ENCODE measurements at places on chromosomes 2 and 18.

GRCh38 chr2:33494155-33494779, 17.8 kb downstream of the RASGRP3 start:
- no peak for DNase-seq

DNA sequence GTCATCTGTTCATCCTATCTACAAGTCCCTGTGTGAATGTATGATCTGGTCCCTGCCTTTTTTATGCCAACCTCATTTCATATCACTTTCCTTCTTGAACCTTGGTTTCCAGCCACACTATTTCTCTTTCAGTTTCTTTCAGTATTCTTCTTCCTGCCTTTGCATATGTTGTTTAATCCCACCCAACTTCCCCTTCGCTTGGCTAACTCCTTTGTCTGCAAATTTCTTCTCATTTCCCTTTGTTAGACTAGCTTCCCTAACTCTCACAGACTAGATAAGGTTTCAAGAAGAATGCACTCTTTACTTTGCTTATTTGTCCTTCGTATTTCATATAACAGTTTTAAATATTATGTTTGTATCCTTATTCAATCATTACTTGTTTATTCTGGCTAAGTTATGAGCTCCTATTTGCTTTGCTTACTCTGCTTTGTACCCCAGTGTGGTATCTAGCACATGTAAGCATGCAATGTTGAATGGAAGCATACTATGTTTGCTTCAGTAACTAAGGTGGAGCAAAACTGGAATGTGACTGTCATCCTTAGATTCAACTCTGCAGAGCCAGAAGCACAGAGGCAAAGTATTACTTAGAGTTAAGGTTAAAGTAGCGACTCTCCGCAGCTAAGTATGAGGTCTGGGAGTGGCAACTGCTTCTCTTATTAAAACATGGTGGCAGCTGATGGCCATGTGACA, 681.3 kb downstream of the CPS1 start:
- DNase-seq = peak; percentile 17

GRCh38 chr2:157825885-157826284, 50.2 kb downstream of the ACVR1 start:
- peak; percentile 54 for DNase-seq

DNA sequence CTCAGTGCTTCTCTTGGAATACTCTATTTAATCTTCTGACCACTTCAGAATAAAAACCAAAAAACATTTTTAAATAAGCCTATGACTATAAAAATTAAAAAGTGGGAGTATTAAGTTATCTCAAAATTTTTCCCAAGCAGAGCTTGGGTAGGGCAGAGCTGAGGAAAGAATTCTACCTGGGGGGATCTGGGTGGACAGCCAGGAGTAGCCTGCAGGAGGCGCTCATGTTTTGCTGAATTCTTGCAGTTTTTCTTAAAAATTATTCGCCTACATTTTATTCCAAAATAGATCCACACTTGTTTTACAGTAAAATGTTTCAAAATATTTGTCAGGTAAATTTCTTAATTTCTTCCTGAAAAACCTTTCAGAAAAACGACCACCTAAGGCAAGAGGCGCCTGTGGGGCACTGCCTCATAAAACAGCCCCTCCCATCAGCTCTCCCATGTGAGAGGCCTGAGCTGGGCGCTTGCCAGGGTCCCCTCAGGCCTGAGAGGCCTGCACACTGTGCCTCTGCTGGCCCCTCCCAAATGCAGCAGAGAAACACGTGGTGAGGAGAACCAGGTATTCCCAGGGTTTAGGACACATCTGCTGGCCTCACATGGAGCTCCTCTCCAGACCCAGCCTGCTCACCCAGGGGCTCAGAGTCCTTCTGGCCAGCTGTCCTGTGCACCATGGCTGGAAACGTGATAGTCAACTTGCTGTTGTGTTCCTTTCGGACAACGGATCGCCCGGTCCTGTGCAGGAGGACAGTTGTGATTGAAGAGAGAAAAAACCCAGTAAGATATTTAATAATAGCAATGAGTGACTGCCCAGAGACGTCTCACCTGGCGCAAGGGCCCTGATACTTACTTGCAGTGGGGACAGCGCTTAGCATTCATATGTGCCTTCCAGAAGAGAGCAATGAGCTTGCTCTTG, 17.5 kb downstream of the POLR1A start:
- DNase-seq = no peak

DNA sequence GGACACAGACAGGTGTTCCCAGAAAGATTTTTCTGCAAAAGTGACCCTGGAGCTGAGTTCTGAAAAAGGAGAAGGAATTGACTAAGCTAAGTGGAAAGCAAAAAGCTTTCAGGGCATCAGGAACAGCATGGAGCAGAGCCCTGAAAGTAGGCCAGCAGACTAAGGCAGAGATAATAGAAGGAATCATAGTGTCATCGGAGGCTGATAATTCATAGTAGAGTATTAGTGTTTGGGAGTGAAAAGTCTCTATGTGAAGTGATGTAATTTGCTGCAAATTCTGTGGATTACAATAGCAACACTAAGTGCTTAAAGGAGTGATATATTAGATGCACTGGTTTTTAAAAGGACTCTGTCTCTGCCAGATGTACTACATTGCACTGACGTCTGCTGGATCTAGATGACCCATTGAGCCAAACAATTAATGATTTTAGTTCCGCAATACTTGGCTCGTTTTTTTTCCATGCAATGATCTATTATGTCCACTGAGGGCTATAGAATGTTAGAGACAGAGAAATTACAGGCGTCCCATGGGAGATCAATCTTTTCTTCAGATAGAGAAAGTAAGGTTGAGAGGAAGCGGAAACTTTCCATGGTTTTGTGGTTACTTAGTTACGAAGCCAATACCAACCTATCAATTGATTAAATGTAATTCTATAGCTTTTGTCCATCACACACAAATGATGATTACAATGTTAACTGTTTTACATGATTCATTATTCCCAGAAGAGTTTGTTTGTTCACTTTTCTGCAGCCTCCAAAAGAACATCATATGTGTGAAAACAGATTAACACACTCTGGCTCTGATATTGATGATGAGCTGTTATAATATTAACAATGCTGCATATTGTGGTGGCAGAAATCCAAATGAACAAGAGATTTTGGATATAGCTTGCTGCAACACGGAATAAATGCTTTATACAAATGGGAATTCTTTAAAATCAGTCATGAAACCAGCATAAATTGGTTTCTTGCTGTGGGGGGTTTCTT, 143.7 kb downstream of the MC4R start:
- DNase-seq = no peak

- no peak for DNase-seq
These were observed 201.8 kb downstream of the TWIST2 start for GRCh38 chr2:239049421-239050251.

DNA sequence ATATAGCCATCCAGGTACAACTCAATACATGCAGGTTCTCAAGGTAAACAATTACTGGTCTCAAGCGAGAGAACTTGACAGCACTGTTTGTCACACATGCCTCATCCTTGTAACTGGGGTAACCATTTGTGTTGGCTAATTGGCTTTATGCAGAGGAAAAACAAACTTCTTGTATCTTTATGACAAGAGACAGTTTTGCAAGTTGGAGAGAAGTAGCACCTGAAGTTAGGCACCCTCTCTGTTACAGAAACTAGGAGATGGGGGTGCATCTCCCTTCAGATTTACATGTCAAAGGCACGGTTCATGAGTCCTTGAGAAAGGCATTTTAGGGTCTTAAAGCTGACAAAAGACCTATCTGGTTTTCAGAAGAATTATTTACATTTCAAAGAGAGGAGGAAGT, 241.7 kb downstream of the CD226 start:
- DNase-seq = no peak

Measured in tongue (tissue), 3 donors.